ENCODE measurements at places on chromosomes 12 and 14.

GRCh38 chr14:96705422-96706092 is 91.6 kb upstream of the VRK1 start:
- no peak for DNase-seq

DNA sequence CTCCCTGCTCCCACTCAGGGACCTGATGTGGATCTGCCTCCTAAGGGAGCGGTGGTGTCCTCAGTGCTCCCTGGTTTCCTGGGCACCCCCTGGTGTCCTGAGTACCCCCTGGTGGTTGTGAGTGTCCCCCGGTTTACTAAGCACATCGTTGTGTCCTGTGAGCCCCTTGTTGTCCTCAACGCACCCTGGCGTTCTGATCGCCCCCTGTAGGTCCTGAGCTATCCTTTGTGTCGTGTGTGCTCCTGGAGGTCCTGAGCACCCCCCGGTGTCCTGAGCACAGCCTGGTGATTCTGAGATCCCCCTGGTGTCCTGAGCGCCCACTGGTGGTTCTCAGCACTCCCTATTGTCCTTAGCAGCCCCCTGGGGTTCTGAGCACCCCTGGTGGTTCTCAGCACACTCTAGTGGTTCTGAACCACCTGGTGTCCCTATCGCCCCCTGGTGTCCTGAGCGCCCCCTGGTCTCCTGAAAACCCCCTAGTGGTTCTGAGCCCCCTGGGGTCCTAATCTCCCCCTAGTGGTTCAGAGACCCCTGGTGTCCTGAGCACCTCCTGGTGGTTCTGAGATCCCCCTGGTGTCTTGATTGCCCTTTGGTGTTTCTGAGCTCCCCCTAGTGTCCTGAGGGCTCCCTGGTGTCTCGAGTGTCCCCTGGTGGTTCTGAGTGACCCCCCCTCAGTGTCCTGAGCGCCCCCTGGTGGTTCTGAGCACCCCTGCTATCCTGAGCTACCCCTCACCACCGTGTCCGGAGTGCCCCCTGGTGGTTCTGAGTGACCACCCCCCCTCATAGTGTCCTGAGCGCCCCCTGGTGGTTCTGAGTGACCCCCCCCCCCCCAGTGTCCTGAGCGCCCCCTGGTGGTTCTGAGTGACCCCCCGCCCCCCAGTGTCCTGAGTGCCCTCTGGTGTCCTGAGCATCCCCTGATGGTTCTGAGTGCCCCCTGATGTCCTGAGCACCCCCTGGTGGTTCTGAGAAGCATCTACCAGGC is 615.1 kb downstream of the TMEM121 start:
- DNase-seq = no peak

GRCh38 chr12:2855546-2855945 is 1.3 kb downstream of the TEX52 start:
- DNase-seq = no peak

DNA sequence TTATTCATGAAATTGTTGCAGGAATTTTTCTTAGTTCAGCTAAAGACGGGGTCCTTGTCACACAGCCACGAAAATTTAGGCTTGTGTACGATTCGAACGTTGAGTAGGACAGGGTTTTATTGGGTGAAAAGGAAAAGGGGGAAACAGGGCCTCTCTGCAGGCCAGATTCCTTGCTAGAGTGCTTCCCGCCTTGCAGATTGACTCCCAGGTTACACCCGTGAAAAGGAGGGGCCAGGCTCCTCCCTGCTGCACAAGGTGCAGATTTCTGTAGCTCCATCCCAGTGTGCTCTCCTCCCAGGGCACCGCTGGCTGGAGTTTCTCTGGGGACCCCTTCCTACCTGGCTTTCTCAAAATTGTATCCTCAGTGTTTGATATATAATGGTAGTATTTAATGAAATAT is 221.5 kb downstream of the ERC1 start:
- DNase-seq = no peak

GRCh38 chr14:30193845-30194501 is 266.3 kb upstream of the PRKD1 start:
- no peak for DNase-seq

GRCh38 chr12:116818948-116819832 is 62.1 kb downstream of the HRK start:
- peak; percentile 88 for DNase-seq

GRCh38 chr12:7143564-7143963 is 13.4 kb downstream of the CLSTN3 start:
- no peak for DNase-seq

DNA sequence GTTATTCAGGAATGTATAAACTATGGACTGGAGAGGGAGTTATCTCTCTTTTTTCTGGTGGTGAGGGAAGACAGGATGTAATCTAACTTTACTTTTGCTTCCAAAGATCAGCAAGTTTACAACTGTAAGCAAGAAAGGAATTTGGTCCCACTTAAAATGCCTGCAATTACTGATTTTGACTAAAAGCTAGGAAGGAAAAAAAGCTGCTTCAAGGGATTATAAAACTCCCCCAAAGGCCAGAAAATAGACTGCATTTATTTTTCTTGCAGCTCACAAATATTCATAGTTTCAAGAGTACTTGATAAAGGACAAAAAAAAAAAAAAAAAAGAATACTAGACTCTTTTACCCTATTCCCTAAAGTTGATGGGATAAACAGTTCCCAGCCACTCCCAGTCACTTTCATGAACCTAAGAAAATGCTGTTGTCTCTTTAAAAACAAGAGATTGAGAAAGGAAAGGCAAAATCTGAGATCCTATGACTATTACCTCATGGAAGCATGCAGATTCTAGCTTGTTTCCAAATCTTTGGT is 128.7 kb upstream of the BMP4 start:
- DNase-seq = no peak

- DNase-seq = no peak
Observed at GRCh38 chr12:12028668-12029402, 41.9 kb upstream of the BCL2L14 start.

DNA sequence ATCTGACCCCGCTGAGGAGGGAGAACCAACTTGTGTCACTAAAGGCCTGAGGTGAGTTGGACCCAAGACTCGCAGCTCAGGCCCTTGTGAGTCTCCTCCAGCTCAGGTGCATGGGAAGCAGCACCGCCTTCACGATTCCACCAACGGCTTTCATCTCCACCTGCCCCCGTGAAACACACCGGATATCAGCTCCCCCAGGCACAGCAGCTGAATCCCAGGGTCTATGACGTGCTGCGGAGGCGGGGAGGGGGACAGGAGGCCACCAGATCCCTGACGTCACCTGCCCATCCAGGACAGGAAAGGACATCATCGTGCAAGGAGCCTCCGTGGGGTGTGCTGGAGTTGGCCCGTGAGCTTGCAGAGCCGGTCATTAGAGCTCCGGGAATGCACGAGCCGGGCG is 18.5 kb upstream of the SFSWAP start:
- DNase-seq = no peak

DNA sequence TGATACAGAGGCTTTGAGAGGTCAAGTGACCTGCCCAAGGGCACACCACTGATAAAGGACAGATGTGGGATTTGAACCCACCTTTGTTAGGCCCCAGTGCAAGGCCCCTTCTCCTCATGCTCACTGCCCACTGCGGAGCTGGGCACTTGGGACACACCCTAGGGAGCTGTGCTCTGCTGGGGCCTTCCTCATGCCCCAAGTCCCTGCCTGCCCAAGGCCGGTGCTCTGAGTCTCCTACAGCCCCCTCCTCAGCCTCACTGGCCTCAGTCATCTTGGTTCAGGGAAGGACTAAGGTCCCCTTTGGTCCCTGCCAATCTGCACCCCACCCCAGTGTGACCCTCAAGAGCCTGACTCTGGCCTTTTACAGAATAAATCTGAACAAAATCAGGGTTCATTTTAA is 7.9 kb upstream of the OAS3 start:
- DNase-seq = no peak

DNA sequence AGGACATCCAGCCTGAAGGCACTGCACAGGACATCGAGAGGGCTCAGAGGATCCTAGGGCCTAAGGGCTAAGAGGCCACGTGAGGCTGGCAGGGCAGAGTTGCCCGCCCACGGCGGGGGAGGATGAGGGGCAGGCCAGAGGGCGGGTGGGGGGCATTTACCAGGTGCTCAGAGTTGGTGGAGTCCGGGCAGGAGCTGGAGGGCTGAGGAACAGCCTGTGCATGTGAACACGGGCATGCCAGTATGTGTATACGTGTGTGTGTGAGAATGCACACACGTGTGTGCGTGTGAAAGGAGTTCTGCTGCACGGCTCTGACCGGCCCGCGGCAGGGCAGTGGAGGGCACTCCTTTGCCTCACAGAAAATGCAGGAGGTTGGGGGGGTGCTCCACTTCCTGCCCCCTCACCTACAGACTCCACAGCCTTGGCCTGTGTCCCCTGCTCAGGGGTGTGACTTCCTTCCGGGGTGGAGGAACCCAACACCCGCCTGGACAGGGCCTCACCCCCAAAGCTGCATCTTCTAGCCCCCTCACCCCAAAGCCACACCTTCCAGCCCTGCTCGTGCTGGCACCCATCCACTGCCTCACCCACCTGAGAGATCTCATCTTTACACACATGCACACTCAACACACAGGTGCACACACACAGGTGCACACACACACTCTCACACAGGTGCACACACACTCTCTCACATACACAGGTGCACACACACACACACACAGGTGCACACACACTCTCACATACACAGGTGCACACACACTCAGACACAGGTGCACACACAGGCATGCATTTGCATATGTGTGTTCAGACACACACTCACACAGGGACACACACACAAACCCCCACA is 11.8 kb upstream of the GPR132 start:
- DNase-seq = no peak

- DNase-seq = no peak
Observed at GRCh38 chr12:4786795-4787194, 66.6 kb downstream of the GALNT8 start.

DNA sequence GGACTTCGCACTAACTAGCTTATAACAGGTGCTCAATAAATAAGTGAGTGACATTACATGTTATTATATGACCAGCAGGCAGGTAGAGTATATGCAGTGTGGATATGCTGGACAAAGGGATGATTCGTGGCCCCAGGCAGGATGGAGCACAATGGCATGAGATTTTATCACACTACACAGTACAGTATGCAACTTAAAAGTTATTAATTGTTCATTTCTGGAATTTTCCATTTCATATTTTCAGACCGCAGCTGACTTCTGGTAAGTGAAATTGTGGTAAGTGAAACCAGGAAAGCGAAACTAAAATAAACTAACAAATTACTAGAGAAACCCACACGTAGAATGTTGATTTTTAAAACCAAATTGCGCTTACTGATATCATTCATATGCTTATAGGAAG is 3.3 kb downstream of the PARP11 start:
- DNase-seq = no peak

- no peak for DNase-seq
Observed at GRCh38 chr12:25914551-25914950, 43.9 kb upstream of the RASSF8 start.

DNA sequence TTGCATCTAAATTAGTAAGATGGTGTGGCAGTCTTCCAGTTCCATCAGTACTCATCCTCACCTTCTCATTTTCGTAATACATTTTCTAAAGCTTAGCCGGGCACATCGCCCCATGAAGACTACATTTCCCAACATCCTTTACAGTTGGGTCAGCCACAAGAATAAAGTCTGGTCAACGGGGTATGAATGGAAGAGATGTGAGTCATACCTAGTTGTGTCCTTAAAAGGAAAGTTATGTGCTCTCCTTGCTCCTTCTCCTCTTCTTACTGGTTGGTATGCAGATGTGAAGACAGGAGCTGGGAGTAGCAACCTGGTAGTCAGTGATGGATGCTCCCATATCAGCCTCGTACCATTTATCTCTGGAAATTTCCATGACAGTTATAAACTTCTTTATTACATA is 35.9 kb upstream of the EGLN3 start:
- no peak for DNase-seq

GRCh38 chr14:89013098-89013504 is 188.7 kb downstream of the TTC8 start:
- no peak for DNase-seq

DNA sequence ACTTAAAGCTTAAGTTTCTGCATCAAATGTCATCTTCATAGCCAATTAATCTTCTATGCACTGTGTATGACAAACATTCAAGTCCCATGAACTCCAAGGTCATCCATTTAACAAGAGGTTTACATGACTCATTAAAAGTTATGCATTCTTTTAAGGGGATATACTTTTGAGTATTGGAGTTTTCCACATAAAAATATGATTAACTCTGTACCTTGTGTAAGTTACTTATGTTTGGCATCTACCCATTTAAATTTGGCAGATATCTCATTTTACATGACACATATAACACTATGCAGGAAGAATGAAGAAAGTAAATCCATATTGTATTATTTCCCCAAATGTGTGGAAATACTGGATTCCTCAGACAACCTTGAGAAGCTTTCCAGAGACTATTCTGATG is 240.2 kb downstream of the PAX9 start:
- DNase-seq = no peak

- DNase-seq = no peak
Observed at GRCh38 chr12:52125476-52125900, 46.0 kb downstream of the SMIM41 start.

- DNase-seq = no peak
Observed at GRCh38 chr12:58765653-58766512, 154.4 kb downstream of the LRIG3 start.

DNA sequence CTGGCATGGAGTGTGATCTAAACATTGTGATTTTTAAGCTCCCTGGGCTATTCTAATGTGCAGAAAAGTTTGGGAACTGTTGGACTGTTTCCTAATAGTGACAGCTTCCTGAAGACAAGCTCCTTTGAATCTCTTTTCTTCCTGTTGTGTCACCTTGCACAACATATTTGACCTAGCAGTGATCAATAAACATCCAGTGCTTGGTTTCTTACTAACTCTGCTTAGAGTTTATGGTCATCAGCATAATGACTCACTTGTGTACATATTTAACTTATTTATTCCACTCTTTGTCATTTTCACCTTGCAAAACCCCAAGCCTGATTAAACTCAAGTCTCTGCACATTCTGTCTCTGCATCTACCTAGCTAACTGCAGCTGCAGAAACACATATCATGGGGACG is 27.3 kb upstream of the TBC1D30 start:
- no peak for DNase-seq

GRCh38 chr12:7122811-7123769 is 5.6 kb downstream of the RBP5 start:
- no peak for DNase-seq

- no peak for DNase-seq
Observed at GRCh38 chr14:36791402-36791801, 129.7 kb downstream of the PAX9 start.
